SJSA1 (cell line): ENCODE measurements at places on chromosomes 12 and 14. TPM values are rescaled to one million over a fixed set of nuclear protein-coding genes. Genes with fewer than 3 reads are reported as not detected.

The ERP27 gene
- not detected in 2 replicates for total RNA-seq

The SLC6A15 gene
- total RNA-seq: 0.16 and 0.18 TPM in 2 replicates

The PTPRQ gene
- 0.47 and 1.1 TPM in 2 replicates for total RNA-seq

The NRIP2 gene
- 0.32 TPM in 1 of 2 replicates, not detected in the other for total RNA-seq

The ZCCHC8 gene
- total RNA-seq: 15.2 and 22.3 TPM in 2 replicates

The FOXA1 gene
- 0.87 TPM in 1 of 2 replicates, not detected in the other for total RNA-seq

The CLEC1A gene
- not detected in 2 replicates for total RNA-seq

The EGLN3 gene
- total RNA-seq: 1.8 and 3.1 TPM in 2 replicates

The SPIC gene
- not detected in 2 replicates for total RNA-seq

The DHH gene
- total RNA-seq: not detected in 2 replicates

The AICDA gene
- total RNA-seq: not detected in 2 replicates

The VRTN gene
- total RNA-seq: not detected in 2 replicates

The TMED10 gene
- 155 and 203 TPM in 2 replicates for total RNA-seq

The KLRK1 gene
- total RNA-seq: not detected in 2 replicates

The ZNF385A gene
- 0.31 and 0.42 TPM in 2 replicates for total RNA-seq

The SYT10 gene
- not detected in 2 replicates for total RNA-seq

The KRT86 gene
- 0.37 TPM in 1 of 2 replicates, not detected in the other for total RNA-seq

The LRTM2 gene
- not detected in 2 replicates for total RNA-seq

The ACVRL1 gene
- 23.3 and 27.6 TPM in 2 replicates for total RNA-seq

The LGR5 gene
- not detected in 2 replicates for total RNA-seq

The MGP gene
- not detected in 2 replicates for total RNA-seq

The KRT3 gene
- 0.08 TPM in 1 of 2 replicates, not detected in the other for total RNA-seq

The TMEM63C gene
- 0.66 TPM in 1 of 2 replicates, not detected in the other for total RNA-seq

The CLEC2D gene
- total RNA-seq: 3.4 and 6.9 TPM in 2 replicates

The RIMBP2 gene
- total RNA-seq: 0.16 TPM in 1 of 2 replicates, not detected in the other

The AKAP3 gene
- 2.4 and 2.5 TPM in 2 replicates for total RNA-seq

The DAAM1 gene
- 9.5 and 13.7 TPM in 2 replicates for total RNA-seq

The BDKRB2 gene
- 21.6 and 28.2 TPM in 2 replicates for total RNA-seq

The SP7 gene
- not detected in 2 replicates for total RNA-seq

The HOXC9 gene
- 9.6 and 14.2 TPM in 2 replicates for total RNA-seq

The KRT79 gene
- total RNA-seq: 0.08 and 1.1 TPM in 2 replicates

The TUNAR gene
- total RNA-seq: not detected in 2 replicates

The KCNC2 gene
- not detected in 2 replicates for total RNA-seq

The LHX5 gene
- total RNA-seq: not detected in 2 replicates

The GARIN6 gene
- total RNA-seq: not detected in 2 replicates

The KRT85 gene
- total RNA-seq: not detected in 2 replicates

The LYZ gene
- not detected in 2 replicates for total RNA-seq

The TWF1 gene
- 135 and 203 TPM in 2 replicates for total RNA-seq

The DLK1 gene
- not detected in 2 replicates for total RNA-seq
